ENCODE measurements at places on chromosomes 3 and 15.

DNA sequence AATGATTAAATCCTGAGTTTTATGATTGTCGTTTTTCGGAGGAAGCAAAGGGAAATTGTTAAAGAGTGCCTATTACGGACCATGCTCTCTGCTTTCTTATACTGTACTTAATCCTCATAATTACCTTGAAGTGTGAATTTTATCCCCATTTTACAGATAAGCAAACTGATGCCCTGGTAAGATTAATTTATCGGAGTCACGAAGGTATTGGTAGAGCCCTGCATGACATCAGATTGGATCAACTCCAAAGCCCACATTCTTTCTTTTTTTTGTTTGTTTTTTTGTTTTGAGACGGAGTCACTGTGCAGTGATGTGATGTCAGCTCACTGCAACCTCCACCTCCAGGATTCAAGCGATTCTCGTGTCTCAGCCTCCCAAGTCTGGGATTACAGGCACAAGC lies 1.6 kb upstream of the GNB4 start:
- no peak for DNase-seq

DNA sequence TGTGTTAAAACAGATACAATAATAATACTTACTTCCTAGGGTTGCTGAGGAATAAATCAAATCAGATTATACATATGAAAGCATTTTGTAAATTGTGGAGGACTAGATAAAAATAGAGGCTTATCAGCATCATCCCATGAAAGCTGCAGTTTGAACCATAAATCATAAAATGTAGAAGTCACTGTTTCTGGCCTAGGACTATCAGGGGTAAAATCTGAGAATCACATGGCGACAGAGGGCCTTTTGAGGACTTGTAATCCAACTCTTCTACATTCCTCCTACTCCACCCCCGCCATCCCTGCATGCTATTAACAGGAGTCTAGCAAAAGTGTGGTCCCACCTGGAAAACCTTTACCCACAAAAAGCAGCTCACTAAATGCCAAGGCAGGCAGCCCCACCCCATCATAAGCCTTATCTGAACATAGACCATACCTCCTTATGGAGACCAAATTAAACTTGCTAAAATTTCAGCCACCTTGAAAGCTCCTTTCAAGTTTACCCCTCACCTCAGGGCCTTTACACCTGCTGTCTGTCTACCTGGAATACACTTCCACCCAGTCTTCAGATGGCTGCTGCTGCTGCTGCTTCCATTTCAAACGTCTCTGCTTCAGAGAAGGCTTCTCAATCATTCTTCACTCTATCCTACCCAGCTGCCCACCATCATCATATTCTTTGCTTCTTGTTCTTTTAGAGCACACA lies 11.5 kb downstream of the MB21D2 start:
- no peak for DNase-seq

GRCh38 chr3:35968043-35968622 lies 328.8 kb downstream of the ARPP21 start:
- DNase-seq = no peak

GRCh38 chr3:13281507-13282357 lies 138.4 kb downstream of the NUP210 start:
- peak; percentile 92 for DNase-seq

GRCh38 chr15:88011533-88011932 lies 245.0 kb downstream of the NTRK3 start:
- DNase-seq = no peak

- DNase-seq = no peak
Observed at GRCh38 chr15:74395319-74396145, 28.1 kb upstream of the CYP11A1 start.
